ENCODE measurements at places on chromosomes 6 and 20. TPM values are rescaled to one million over a fixed set of nuclear protein-coding genes. Genes with fewer than 3 reads are reported as not detected.

The MOG gene
- total RNA-seq, result not detected

The SLC17A1 gene
- 14.0 TPM for total RNA-seq

The C6orf15 gene
- not detected for total RNA-seq

The CLDN20 gene
- 0.29 TPM for total RNA-seq

The FOXF2 gene
- 0.18 TPM for total RNA-seq

The ANGPT4 gene
- 0.12 TPM for total RNA-seq

The NINL gene
- 27.0 TPM for total RNA-seq

The TINAG gene
- total RNA-seq, result 17.2 TPM

The HS3ST5 gene
- total RNA-seq, result 0.41 TPM

The ROS1 gene
- 0.23 TPM for total RNA-seq

The LY6G6F gene
- not detected for total RNA-seq

The CARMIL1 gene
- total RNA-seq, result 40.8 TPM
